NCI-H1105 (cell line): ENCODE measurements at places on chromosomes 2 and 18.

DNA sequence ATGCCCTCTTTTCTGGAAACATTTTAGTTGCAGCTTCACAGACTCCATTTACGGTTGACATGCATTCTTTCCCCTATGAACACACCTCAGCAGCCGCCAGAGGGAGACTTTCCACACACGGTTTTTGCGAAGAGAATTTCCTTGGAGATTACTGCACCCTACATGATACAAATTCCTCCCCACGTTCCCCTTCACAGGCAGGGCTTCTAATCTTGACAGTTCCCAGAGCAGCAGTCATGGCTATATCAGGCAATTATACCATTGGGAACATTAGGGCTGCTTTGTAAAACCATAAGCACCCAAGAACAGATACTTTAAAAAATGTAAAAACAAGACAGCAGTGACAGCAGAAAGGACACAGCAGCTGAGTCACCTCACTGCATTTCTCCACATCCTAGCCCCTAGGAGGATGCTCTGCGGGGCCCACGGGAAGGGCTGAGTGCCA lies 253.8 kb downstream of the TGIF1 start:
- no peak for DNase-seq

DNA sequence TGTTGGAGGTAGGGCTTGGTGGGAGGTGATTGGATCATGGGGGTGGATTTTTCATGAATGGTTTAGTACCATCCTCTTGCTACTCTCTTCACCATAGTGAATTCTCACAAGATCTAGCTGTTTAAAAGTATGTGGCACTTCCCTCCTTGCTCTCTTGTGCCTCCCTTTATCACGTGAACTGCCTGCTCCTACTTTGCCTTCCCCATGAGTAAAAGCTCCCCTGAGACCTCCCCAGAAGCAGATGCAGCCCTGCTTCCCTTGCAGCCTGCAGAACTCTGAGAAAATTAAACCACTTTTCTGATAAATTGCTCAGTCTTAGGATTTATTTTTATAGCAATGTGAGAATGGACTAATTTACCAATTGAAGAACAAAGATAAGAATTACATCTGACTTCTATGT lies 223.1 kb downstream of the RNF144A start:
- DNase-seq, result no peak

DNA sequence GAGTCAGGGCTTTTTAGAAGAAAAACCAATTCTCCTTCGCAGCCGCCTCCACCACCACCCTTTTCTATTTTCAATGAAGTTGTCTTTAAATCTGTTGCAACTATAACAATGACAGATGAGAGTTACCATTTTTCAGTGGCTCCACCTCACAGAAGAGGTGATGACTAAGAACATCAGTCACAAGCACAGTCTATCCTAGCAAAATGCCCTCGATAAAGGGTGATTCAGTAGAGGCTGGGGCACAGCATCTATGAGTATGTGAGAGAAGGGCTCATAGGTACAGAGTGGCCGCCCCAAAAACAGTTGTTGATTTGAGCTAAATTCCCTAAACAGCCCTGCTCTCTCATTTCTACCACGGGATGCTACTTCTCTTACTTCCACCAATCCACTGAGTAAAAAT lies 310.8 kb upstream of the MGAT5 start:
- no peak for DNase-seq

- peak; percentile 85 for DNase-seq
Measured at GRCh38 chr2:191013932-191014652, at the start of gene STAT1. Gene STAT1 (minus strand): TSS chr2:191014171. CDS start chr2:191010003, 4,168 bp downstream.

GRCh38 chr2:239396881-239397681 lies 3.7 kb downstream of the HDAC4 start:
- no peak for DNase-seq

DNA sequence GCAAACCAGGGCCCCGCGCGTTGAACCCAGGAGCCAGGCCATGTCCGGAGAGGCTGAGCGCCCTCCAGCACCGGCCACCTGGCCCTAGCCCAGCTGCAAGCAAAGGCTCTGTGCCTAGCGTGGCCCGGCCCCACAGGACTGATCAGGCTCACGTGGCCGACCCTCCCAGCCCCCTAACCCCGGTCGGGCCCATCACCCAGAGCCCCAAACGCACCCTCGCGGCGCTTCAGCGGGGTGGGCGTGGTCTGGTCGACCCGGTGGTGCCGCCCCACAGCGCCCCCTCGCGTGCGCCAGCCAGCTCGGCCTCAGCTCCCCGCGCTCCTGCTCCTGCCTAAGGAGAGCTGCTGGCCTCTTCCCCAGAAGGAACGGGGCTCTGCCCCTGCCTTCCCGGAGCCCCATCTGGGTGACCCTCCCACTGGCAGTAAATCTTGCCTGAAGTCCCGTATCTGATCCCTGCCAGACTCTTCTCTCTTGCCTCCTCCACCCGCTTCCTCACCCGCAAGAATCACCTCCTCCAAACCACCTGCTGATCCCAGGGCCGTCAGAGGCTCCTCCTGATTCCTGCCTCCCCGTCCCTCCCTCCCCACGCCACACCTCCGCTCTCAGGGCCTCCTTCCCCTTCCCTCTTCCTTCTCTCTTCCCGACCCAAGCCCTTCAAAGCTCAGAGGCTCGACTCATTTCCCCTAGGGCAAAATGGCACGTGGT lies 12.3 kb upstream of the TEX51 start:
- no peak for DNase-seq

- no peak for DNase-seq
Measured at GRCh38 chr2:120749506-120750431, 14.1 kb downstream of the GLI2 start.

DNA sequence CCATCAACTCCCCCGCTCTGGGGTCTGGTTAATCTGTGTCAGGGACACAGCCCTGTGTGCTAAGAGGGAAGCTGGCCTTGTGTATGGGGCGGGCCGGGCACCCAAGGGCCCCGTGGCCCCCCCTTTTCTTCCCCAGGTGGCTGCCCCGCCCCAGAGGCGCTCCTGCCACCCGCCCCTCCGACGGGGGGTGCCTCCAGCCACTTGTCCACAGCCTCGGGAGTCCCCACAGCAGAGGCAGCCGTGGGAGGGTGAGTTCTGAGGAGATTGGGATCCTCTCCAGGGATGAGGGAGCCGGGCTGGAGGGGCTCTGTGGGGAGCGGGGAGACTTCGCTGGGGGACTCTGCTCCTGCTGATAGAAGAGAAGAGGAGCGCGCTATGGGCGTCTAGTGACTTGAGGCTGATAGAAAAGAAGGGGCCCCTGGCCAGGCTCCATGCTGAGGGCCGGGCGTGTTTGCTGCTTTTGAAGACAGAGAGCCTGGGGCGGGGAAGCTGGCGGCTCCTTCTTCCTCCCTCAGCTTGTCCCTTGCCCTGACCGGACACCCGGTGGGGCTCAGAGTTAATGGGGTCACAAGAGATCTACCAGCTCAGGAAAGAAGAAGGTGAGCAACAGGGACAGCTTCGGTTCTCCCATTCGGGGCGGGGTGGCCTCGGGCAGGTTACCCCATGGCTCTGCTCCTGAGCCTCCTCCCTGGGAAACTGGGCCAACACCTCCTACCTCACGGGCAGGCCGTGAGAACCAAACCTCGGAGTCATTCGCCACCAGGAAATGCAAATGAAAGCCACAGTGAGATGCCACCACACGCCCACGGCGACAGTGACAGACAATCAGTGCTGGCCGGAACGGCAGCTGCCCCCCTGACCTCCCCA lies 89.4 kb upstream of the TAF1B start:
- DNase-seq, result no peak
